ENCODE measurements at places on chromosomes 11 and 22.

DNA sequence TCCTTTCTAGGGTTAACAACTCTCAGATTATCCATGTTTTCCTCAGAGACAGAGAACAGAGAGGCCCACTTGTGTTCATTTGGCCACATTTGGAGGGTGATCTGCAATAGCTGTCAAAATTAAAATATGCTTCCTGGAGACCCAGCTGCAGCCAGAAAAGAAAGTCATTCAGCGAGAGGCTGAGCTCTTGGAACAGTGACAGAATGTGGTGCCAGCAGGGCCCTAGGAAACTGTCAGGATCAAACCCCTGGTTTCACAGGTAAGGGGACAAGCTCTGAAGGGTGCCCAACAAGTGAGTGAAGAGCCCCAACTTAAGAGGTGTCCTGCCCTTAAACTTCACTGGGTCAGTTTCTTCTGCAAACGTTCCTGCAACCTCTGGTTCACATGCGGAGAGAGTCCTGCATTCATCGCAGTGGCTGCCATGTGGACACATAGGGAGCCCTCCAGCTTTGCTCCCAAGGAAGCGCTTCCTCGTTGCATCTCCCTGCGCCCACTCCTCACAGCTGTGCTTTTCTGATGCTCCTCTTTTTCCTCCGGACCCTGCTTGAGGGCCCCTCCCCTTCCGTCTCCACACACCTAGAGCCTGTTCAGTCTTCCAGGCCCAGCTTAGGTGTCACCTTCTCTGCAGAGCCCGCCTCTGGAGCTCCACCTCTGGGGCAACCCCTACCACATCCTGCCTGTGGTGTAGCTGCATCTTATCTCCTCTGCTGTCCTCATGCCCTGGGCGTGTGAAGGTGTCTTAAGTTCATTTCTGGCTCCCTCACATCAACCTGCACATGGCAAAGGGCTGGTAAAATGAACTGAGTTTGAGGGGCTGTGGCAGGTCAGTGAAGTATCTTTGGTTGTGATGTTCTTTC, 3.9 kb downstream of the UCP3 start:
- no peak for DNase-seq

- DNase-seq: peak; percentile 95
These were observed 35.5 kb downstream of the RPL27A start for GRCh38 chr11:8717876-8718753.

GRCh38 chr11:96061069-96061468, 137.2 kb upstream of the MTMR2 start:
- DNase-seq: no peak

GRCh38 chr22:39170825-39171622, 18.5 kb upstream of the CBX7 start:
- peak; percentile 71 for DNase-seq

- DNase-seq: no peak
These were observed 1173.9 kb downstream of the LRRC4C start for GRCh38 chr11:40285558-40285957.
